HT-29 (cell line): ENCODE measurements at places on chromosomes 7 and 10.

- no peak for DNase-seq
These were observed 6.2 kb downstream of the BUB3 start for GRCh38 chr10:123160311-123160980.

DNA sequence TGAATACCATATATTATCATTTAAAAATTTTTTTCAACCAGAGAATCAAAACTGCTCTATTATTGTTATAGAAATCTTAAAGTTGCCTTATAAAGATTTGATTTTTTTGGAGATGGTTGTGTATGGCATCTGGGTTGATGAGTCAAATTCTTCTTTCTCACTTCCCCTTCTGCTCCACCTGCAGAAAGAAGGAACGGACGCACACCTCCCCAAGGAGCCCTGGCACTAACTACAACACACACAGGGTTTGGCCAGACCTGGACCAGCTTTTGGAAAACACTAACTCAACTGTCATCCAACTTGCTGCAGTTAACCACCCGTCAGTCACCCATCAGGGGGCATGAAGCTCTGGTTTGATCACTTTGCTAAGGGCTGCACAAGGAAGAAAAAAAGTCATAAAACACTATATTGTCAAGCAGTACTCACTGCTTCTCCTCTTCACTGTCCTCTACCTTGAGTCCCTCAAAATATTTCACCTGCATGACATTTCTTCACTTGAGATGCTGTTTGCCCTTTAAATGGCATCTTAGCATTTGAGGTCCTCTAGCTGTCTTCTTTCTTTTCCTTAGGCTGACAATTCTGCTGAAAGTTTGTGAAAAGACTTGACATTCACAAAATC is 266.7 kb upstream of the PHF14 start:
- DNase-seq, result no peak

GRCh38 chr7:45574669-45575500 is 717 bp downstream of the ADCY1 start:
- no peak for DNase-seq

GRCh38 chr7:158422196-158422886 is 165.3 kb downstream of the PTPRN2 start:
- DNase-seq, result no peak

GRCh38 chr10:102119417-102120141 is 589 bp downstream of the LDB1 start:
- DNase-seq, result peak; percentile 56

GRCh38 chr10:79939969-79940368 is 8.9 kb downstream of the SFTPD start:
- DNase-seq, result no peak

DNA sequence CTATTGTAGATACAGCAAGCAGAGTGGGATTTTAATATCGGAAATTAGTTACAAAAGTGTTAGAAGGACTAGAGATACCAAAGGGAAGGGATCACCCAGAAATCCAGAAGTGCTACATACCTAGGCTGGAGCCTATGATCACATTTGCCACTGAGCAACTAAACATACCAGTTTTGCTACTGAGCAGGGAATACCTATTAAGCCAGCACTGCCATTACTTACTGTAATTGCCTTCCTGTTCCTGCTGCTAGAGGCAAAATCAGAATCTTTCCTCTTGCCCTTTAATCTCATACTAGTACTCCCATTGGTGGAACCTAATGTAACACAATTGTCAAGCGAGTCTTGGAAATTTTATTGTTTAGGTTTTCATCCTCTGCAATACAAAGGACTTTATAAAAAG is 121.7 kb downstream of the ATRNL1 start:
- no peak for DNase-seq

DNA sequence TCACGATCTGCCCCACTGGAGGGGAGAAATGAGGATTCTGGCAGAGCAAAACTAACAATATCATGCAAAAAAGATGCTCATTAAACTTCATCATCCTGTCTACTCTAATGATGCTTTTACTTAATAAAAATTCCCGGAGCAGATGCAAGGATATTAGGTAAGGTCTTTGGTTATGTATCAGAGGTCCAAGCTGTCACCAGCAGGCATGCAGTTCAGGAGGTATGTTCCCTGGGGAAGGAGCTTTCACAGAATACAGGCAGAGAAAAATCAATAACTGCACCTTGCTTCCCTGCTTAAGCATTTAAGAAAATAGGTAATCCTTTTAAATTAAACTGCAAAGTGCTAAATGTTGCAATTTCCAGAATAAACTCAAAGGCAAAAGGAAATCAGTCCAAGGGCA is 81.6 kb upstream of the C1QL3 start:
- DNase-seq, result no peak

GRCh38 chr10:86402283-86402941 is 35.8 kb upstream of the GRID1 start:
- no peak for DNase-seq

DNA sequence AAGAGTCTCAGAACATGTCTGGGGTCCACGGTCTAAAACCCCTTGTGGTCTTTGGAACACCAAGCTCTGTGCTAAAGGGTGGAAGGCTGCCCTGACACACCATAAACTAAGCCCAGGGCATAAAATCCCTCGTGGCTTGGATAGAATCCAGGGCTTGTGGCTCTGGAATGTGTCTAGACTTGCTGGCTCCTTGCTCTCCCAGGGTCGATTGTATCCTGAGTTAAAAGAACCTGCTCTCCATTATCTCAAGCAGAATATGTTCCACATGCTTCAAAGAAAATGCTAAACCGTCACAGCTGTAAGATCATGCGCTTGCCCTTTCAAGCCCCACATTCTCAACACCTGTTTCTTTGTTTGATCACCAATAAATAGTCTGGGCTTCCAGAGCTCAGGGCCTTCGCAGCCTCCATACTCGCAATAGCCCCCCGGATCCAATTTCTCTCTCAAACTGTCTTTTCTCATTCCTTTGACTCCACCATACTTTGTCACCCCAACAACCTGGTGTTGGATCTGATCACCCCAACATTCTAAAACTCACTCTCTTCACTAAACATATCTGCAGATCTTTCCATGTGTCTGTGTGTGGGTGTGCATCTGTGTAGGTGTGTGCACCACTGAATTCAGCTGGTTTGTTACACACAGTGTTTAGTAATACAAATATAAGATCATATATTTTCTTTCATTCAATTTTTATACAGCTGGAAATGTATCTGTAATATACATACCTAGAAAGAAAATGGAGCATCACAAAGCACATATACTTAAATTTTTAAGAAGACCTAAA is 238.5 kb downstream of the ZMYND11 start:
- DNase-seq, result no peak

- DNase-seq, result no peak
These were observed 5.8 kb downstream of the CHAT start for GRCh38 chr10:49619613-49620012.

DNA sequence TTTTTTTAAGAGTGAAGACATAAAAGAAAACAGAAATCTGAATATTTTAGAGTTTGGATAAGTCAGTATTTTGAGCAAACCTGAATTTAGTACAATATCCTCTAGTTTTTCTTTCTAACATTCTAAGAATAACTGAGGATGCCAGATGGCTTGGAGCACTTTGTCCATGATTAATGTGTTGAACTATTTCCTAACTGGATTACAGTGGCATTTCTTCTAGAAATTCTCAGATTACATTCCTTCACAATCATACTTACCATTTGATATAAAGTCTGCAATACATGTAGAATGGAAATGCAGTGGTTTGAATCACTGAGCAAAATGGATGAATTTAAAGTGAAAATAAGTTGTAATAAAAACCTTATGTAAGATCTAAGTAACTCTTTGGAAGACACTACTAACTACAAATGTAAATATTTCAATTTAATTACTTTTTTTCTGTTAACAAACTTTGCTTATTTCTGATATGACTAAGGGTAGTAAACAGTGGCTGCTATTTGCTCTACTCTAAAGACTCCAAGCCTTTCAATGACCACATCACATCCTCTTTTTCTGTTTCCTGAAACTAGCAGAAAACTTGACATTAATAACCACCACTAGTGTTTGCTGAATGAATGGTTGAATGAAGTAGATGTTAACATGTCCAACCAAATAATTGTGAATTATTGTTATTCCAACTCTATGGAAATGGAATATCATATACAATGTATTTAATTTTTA is 102.8 kb downstream of the PRKG1 start:
- no peak for DNase-seq

DNA sequence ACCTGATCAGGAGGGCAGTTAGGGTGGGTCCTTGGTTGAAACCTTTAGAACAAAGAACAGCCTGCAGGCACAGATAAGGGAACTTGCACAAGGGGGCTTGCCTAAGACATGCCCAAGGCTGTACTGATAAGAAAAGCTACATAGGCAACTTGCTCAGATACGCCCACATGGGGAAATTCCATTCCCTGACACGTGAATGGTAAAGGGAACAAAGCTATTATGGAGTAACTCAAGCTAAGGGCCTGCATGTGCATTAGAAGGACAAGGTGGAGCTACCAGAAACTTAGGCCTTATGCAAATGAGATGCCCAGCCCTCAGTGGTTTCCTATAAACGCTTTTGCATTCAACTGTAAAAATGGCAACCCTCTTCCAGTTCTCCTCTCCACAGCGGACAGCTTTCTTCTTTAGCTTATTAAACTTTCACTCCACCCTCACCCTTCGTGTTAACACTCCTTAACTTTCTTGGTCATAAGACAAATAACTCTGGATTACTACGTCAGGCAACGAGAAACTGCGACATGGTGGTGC is 1192.1 kb upstream of the CELF2 start:
- no peak for DNase-seq

DNA sequence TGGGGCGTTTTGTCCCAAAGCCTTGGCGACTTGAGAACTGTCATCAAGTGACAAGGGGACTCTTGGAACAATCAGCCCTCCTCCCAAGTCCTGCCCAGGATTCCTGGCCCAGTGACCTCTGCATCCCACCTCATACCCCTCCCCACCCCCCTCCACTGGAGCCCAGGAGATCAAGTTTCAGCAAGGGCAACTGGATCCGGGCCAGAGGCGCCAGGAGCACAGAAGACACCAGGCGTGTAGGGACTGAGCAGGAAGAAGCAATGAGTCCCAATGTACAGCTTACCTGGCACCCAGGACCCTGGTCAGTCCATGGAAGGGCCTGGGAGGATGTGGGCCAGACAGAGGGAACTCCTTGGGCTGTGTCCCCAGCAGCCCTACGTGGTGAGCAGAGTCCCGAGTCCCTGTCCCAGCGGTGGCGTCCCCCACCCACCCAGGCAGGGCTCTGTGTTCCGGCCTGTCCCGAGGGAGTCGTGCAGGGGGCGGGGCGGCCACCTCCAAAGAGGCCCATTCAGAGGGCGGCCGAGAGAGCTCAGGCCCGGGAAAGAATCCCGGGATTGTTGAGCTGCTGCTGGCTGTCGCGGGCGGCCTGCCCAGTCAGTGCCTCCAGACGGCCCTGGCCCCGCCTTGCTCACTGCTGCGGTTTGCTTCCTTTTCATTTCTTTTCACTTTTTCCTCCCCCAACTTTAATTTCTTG is 254.1 kb downstream of the TNS3 start:
- peak; percentile 40 for DNase-seq

GRCh38 chr10:95445837-95446486 is 115.2 kb downstream of the SORBS1 start:
- DNase-seq, result peak; percentile 74

- no peak for DNase-seq
These were observed 1056.8 kb downstream of the SORCS1 start for GRCh38 chr10:106107706-106108105.

DNA sequence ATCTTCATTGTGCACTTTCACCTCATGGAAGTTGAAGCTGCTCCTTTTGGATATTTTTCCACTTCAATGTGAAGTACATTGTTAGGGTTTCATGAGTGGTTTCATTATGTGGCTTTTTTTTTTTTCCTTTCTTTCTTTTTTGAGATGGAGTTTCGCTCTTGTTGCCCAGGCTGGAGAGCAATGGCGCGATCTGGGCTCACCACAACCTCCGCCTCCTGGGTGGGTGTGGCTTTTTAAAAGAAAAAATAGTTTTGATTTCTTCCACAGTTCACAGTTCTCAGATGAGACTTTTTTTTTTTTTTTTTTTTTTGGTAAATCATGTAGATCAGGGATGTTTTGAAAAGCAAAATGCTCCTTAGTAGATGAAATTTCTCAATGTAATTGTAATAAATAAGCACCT is 652.3 kb upstream of the ANKRD30A start:
- no peak for DNase-seq

GRCh38 chr7:114365791-114366190 is 48.8 kb upstream of the FOXP2 start:
- DNase-seq, result no peak

DNA sequence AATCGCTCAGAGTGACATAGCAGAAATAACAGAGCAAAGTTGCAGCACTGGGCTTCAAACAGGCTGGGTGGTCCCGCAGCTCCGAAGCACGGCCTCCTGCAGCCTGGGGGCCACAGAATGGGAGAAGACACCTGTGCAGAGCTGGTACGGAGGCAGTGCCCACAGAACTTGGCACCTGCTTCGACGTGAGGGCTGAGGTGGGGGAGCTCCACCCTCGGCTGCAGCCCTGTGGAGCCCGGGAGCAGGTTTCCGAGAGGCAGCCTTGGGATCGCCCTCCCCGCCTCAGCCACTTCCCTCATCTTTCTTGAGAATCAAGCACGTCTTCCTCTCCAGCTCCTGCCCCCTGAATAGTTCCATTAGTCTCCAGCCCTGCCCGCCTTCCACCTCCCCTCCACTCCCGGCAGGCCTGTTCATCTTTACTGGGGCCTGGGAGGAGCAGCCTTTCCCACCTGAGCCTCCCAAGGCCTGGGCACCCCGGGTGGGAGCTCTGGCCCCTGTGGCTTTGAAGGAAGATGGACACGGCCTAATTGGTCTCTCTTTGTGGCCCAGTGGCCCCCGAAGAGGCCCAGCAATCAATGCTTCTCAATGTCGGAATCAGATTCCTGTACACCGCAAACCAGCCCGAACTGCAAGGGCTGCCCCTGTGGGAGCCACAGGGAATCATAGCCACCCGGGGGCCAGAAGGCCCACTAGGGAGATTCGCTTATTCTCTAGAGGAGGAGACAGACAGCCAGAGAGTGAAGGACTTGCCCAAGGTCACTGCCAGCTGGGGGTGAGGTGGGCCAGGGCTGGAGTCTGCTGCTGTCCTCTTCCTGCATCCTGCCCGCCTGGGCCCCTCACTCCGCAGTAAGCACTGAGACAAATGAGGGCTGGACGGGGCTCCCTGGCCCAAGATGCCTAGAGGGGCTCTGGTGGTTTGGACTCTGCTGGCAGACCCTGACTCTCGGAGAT is 17.0 kb upstream of the PCBD1 start:
- no peak for DNase-seq

- DNase-seq, result peak; percentile 7
These were observed 1.6 kb downstream of the SEPHS1 start for GRCh38 chr10:13346283-13347042.

DNA sequence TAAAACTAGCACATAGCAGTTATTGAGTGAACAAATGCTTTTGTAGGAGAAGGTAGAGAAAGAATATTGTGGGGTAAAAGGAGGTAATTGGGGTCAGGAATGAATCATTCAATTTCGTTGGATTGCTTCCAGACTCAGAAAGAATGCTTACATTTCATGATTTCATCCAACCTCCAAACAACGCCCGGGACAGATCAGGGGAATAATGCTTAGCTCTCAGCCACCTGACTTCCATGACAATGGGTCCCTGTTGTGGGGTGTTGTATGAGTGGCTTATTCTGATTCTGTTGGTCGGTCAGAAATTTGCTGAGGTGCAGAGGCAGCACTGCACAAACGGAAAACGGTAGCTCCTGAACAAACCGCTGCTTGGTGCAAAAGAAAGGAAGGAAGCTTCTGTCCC is 24.0 kb upstream of the INPP5F start:
- DNase-seq, result no peak

GRCh38 chr10:122515588-122516231 is 44.8 kb upstream of the DMBT1 start:
- DNase-seq, result no peak

- no peak for DNase-seq
These were observed 233.2 kb downstream of the RPS24 start for GRCh38 chr10:78266741-78267469.

- no peak for DNase-seq
These were observed 6.4 kb upstream of the GOLGA7B start for GRCh38 chr10:97843281-97843671.
